EL (cell line): ENCODE measurements at places on chromosomes 13 and 19.
A peak's percentile ranks its signal among the peaks of the same experiment; 100 is the strongest.

DNA sequence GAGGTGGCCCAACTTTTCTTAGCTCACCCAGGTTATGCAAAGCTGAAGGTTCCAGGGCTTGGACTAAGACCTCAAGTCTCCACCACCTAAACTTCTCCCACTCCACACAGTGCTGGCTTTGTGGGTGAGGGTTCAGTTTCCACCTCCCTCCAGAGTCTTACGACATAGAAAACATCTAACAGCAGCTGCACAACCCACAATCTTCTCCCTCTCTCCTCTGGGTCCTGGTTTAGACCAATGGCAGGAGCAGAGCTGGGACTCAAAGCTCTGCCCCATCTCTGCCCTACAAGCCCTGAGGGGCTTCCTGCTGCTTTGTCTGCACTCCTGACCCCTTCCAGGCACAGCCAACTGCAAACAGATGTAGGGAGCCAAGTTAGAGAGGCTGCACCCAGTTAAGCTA, 16.0 kb downstream of the IRGC start:
- peak; percentile 38 for DNase-seq

DNA sequence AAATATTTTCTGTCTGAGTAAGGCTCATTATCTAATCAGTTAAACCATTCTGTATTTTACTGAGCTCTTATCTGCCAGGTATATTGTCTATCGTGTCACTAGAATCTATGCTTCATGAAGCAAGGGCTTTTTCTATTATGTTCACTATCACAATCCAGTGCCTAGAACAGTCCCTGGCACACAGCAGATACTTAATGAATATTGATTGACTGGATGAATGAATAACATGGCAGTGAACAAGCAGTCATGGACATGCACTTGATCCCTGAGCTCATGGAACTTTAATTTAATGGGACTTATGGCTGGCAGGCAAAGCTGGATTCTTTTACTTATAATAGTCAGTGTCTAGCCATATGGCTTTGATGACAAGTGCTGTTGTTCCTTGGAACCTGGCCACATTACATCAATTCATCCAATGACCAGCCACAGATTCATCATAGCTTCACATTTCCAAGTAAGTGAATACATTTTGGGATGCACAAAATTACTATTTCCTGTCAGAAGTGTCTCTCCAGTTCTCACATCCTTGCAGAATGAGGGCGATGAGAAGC, 214.8 kb downstream of the COG6 start:
- peak; percentile 34 for DNase-seq

- DNase-seq = no peak
Measured at GRCh38 chr19:35488677-35489076, 1.6 kb downstream of the KRTDAP start.

DNA sequence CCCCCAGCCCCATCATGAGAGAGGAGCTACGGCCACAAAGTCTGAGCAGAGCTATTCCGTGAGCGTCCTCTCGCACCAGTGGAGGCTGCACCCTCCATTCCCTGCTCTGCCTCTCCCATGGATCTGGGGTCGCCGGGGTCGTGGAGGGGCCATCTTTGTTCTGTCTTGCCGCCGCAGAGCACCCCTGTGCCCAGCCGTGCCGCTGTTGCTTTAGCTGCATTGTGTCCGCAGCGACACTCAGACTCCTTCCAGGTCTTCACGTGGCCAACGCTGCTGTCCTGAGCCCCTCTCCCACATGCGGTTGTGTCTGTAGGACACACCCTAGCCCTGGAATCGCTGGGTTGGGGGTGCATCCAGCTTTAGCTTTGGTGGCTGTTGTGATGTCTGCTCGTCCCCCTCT, 15.8 kb downstream of the YIPF2 start:
- no peak for DNase-seq

GRCh38 chr19:7739801-7740681, 7.3 kb downstream of the CD209 start:
- no peak for DNase-seq

DNA sequence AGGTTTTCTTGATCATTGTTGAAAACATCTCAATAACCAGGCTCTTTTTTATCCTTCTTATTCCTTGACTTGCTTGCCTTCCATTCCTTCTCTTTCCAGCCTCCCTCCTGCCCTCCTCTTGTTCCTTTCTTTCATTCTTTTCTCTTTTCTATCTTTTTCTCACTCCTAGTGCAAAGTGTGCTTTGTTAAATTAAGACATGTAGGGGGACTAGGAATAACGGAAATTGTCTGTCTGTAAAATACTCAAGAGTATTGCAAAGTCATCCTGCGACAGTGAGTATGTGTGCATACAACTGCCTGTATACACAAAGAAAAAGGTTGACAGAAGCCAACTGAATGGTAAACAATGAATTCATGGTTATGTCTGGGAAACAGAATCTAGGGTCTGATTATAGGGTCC, 70.1 kb downstream of the LRRC63 start:
- no peak for DNase-seq

- DNase-seq = no peak
Measured at GRCh38 chr13:44449999-44450821, 76.6 kb downstream of the SERP2 start.

DNA sequence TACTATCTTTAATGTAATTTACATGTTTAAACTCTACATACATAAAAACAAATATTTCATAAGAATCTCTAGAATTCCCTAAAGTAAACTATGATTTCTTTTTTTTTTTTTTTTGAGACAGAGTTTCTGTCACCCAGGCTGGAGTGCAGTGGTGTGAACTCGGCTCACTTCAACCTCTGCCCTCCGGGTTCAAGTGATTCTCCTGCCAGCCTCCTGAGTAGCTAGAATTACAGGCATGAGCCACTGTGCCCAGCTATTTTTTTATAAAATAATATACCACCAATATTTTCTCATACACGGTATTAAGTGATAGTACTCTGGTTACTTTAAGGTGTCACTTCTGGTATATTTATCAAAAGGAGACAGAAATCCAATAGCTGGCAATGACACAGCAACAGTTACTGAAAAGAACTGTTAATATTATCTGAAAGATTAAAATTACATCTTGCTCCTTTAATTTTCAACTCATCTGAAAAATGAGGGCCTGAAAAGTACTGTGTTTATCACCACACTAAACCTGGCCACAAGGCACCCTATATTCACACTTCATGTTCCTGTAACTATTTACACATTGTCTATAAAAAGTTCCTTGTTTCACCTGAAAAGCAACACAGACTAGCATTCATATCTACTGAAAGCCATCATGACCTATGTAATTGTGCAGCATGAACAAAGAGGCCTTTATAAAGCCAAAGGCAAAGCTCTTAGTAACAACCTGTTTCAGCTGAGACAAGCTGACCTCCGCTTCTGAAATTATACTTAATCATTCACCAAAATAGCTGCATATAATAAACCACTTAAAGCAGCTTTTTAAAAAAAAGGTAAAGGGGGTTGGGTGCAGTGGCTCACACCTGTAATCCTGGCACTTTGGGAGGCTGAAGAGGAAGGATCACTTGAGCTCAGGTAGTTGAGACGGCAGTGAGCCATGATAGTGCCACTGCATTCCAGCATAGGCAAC, 106.1 kb downstream of the SLC25A15 start:
- no peak for DNase-seq

DNA sequence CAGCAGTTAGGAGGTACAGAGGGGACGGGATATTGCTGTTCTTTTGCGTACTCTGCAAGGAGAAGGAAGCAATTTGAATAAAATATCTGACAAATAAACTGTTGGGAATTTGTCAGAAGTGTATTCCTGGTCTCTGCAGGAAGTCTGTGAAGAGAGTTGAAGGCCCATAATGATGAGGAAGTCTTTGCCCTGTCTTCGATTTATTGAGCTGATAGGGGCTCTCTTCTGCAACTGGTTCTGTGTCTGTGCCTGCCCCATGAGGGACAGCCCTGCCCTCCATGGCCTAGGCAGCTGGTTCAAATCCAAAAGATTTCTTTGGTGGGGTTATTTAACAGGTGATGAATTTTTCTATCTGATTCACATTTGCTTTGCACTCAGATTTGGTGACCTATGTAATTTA, 339.7 kb upstream of the EDNRB start:
- no peak for DNase-seq

DNA sequence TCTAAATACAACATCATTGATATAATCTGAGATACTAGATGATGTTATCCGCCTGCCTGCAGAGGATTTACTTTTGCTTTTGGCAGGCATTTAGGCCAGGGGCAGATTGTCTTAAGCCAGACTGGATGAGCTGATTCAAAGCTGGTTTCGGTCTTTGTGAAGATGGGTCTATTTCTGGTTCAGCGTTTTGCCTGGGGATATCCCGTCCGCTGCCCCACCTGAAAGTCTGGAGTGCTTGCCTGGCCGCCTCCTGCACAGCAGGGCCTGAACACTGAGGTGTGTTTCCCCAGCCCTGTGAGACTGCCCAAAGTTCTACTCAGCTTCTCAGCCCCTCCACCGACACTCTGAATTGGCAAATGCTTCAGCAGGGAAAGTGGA, 149.7 kb downstream of the KATNAL1 start:
- DNase-seq = no peak

GRCh38 chr19:52171321-52172169, at the start of gene ZNF836:
TSS of gene ZNF836 (minus strand) at chr19:52171621. CDS start at chr19:52168072, 3,549 bp downstream.
- peak; percentile 67 for DNase-seq

DNA sequence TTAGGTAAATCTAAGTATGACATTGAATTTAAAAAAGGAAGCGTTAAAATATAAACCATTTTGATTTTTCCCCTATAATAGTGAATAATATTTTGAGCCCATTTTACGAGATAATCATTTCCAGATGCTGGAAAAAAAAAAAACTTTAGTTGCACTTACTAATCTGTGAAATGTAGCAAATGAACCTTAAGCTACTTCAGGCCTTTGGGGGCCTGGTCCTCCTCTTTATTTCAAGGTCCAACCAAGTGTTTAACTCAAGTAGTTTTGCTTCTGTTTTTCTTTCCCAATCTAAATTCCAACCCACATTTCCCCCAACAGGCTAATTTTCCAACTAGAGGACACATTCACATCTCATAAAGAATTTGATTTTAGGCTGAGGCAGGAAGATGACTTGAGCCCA, 101.2 kb downstream of the TNFRSF19 start:
- DNase-seq = no peak

DNA sequence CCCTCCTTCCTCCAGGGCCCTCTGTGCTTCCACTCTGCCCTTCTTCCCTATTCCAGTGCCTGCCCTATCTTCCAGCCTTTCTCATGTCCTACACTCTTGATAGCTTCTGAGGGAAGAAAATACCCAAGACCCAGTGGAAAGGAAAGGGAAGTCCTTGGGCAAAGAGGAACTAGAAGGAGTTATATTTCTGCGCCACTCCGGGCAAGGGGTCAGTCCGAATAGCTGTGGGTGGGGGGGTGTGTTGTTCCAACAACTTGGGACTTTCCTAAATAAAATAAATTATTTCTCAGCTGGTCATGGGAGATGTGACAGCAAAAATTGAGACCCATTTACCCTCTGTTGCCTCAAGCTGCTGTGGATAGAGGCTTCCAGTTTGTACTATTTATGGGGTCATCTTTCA, 23.2 kb downstream of the CABP5 start:
- DNase-seq = no peak

DNA sequence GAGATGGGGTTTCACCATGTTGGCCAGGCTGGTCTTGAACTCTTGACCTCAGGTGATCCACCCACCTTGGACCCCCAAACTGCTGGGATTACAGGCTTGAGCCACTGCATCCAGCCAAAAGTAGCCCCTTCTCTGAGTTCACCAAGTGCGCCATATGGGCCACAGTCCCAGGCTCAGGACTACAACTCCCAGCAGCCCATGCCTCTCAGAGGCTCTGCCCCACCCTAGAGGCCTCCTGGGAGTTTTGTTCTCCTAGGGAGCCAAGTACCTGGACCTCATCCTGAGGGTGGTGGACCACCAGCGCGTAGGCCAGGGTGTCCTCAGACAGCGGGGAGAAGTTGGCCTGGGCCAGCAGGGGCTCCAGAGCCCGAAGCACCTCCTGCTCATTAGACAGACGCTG, 18.8 kb downstream of the TMEM143 start:
- no peak for DNase-seq

DNA sequence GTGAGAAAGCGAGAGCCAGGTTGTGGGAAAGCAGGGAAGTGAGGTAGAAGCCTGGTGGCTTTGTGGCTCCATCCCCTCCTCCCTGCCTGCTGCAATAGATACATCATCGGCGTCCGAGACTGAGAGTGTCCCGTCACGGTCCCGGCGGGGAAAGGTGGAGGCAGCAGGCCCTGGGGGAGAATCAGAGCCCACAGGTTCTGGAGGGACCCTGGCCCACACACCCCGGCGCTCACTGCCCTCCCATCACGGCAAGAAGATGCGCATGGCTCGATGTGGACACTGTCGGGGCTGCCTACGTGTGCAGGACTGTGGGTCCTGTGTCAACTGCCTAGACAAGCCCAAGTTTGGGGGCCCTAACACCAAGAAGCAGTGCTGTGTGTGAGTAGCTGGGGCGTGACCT, 5.1 kb downstream of the KMT2B start:
- DNase-seq = no peak

GRCh38 chr13:52127783-52128702, 830 bp downstream of the NEK5 start:
- peak; percentile 62 for DNase-seq
